ENCODE measurements at places on chromosomes 12 and 14.

DNA sequence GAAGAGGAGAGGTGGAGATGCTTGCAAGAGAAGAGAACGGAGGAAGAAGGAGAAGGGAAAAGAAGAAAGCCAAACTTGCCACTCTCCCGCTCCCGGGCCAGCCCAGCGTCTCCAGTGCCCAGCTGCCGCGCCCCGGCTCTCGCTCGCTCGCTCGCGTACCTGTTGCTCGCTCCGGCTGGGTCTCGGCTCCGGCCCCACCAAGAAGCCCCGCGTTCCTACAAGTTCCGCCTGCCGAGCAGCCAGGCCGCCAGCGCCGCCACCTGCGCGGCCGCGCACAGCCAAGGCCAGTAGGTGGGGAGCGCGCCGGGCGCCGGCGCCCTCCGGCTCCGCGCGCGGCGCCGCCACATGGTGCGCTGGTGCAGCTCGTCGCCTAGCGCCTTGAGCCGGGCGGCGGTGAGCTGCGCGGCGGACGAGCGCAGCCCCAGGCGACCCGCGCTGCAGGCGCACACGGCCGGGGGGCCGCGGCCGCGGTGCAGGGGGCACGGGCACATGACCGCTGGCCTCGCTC, 370 bp downstream of the HRK start:
- DNase-seq: peak; percentile 67

DNA sequence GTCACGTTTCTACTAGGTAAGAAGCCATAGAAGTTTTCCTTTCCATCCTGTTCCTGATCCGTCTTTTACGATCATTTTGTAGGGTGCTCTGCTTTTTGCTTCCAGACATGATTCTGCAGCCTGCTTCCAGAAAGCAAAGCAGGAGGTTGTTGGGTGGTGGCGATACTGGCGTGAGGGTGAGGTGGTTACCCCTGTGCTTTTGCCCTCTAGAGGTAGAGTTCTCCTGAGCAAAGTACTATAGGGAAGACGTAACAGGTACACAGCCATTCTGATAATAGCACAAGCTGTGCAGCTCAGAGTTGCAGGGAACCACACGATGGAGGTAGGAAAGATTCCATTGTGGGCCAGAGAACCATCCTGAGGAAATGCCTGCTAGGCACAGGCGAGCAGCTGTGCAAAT, 186.0 kb downstream of the PAH start:
- no peak for DNase-seq

DNA sequence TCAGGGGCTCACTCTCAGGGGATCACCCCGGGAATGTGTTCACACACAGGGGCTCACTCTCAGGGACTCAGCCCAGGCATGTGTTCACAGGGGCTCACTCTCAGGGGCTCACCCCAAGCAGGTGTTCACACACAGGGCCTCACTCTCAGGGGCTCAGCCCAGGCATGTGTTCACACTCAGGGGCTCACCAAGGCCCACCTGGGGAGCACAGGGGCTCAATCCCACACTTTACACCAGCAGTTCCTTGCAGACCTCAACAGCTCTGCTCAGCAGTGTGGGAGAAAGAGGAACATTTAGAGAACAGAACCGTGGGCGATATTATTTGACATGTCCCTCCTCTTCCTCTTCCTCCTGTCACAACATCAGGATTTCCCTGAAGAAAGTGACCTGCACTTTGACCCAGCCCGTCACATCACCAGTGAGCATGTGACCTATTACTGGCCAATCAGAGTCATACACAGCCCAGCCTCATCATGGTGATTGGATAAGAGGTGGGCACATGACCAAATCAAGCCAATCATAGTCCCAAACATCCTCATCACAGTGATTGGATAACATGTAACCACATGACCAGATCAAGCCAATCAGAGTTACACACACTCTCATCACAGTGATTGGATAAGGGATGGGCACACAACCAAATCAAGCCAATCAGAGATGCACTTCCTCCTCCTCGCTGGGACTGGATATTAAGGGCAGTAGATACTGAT, 359.4 kb upstream of the SFSWAP start:
- DNase-seq: no peak

DNA sequence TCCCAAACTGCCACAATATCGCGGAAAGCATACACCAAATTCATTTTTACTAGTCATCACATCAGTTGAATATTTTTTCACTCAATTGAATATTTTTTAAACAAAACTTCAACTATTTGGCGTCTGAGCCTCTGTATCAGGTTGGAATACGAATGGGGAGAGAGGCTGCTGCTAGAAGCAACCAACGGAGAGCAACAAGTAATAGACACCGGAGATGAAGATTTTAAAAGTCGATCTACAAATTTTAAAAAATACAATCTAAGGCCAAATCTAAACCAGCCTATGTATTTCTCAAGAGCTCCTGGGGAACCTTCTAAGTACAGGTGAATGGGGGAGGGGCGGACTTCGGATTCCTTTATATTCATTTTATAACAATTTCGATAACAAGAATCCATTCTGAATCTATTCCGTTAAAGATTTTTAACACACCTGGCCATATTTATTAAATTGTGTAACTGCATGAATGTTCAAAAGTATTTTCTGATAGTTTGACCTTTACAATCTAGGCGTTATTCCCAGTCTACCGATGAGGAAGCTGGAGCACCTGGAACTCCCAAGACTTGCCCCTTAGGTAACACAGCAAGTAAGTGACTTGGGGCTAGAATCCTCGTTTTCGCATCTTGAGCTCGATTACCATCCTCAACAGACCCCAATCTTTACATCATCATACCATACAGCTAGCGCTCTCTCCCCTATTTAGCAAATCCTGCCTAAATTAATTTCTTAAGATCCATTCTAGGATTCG, 1.2 kb downstream of the GNPNAT1 start:
- DNase-seq: peak; percentile 33

GRCh38 chr14:74548881-74549280, 55.3 kb downstream of the ISCA2 start:
- peak; percentile 82 for DNase-seq

DNA sequence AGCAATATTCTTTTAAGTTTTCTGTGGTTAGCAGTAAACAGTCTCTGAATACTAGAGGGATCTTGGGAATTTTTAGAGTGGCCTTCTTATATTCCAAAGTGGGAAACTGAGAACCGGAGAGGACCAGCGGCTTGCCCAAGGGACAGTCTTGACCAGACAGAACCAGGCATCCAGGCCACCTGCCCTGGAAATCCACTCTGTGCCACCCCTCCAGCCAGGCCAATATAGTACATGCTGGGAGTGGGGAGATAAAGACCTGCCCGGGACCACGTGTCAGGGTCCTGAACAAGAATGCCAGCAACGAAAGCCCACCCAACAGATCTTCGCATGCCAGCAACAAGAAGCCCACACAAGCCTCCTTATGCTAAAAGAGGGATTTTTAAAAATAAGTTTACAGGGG, 49.4 kb upstream of the RIN3 start:
- DNase-seq: no peak

GRCh38 chr14:98834119-98834518, 437.9 kb downstream of the BCL11B start:
- DNase-seq: no peak

DNA sequence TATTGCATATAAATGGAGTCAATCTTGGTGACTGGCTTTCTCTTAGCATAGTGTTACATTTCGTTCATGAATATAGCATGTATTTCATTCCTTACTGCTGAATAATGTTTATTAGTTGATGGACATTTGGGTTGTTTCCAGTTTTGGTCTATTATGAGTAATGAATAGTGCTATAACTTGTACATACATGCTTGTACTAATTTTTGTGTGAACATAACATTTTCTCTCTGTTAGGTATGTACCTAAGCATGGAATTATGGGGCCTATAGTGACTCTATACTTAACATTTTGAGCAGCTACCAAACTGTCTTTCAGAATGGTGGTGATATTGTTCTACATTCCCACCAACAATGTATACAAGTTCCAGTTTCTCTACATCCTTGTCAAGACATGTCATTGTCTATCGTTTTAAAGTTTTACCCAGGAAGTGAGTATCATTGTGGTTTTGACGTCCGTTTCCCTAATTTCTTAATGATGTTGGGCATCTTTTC, 23.1 kb downstream of the ATP2A2 start:
- peak; percentile 64 for DNase-seq

- DNase-seq: no peak
Observed at GRCh38 chr12:6850796-6851152, 312 bp downstream of the CDCA3 start.

GRCh38 chr12:90628213-90628612, 326.8 kb downstream of the CCER1 start:
- DNase-seq: no peak

- peak; percentile 77 for DNase-seq
Observed at GRCh38 chr12:59972905-59973304, 377.1 kb downstream of the SLC16A7 start.

GRCh38 chr14:24139272-24139934, 2.0 kb downstream of the EMC9 start:
- DNase-seq: no peak

- peak; percentile 95 for DNase-seq
Observed at GRCh38 chr14:90419200-90419599, 22.4 kb downstream of the CALM1 start.

- DNase-seq: no peak
Observed at GRCh38 chr12:42910656-42911055, 321.1 kb upstream of the PRICKLE1 start.

GRCh38 chr12:55982319-55982936, 8.6 kb downstream of the RAB5B start:
- no peak for DNase-seq

- no peak for DNase-seq
Observed at GRCh38 chr14:91873471-91874415, 6.4 kb upstream of the TC2N start.

GRCh38 chr14:104610749-104611310, 6.3 kb upstream of the TMEM179 start:
- no peak for DNase-seq

DNA sequence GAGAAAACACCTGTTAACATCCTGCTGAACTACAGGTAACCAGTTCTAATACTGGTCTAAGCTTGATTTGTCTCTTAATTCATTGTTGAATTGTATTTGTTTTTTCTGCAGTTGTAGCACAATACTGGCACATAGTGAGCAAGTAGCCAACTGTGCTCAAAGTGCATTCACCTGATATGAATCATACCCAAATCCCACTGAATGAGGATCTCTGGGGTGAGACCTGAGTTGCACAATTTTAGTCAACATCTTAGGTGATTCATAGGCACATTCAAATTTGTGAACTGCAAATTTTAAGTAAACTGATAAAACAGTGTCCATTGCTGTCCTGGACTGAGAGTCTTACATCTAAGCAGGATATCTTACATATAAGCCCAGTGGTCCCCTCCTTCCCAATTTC, 12.8 kb downstream of the KCNC2 start:
- no peak for DNase-seq

GRCh38 chr14:54172114-54172513, 215.5 kb upstream of the BMP4 start:
- DNase-seq: no peak

- DNase-seq: no peak
Observed at GRCh38 chr12:121224591-121224990, 14.7 kb downstream of the P2RX4 start.

- DNase-seq: peak; percentile 93
Observed at GRCh38 chr14:100842799-100843198, 16.9 kb downstream of the MEG3 start.

GRCh38 chr14:61322011-61322798, 826 bp downstream of the PRKCH start:
- DNase-seq: no peak

- no peak for DNase-seq
Observed at GRCh38 chr12:52805739-52806138, 8.2 kb downstream of the KRT4 start.

DNA sequence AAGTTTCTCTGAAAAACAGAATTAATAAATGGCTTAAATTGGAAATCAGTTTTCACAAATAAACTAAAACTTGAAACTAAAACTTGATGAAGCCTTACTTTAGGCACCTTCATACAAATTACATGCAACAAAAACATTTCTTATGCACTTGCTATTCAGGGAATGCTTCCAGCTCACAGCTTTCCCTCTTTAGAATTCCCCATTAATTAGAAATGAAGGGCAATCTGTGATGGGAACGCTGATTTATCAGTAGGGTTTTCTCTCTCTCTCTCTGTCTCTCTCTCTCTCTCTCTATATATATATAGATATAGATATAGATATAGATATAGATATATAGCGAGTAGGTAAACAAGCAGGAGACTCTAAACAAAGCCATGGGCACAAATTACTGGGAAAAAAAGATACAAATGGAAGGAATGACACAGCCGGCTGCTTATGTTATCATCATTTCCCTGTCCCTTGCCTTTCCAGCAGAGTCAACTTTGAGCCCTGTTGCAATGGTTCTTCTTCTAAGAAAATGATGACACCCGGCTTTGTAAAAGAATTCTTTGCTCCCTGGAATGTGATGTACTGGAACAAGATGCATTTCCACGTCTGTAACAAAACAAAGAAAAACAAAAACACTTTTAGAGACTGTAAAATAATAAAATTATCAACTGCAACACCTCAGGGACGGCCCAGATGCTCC, 1121.6 kb upstream of the TMEM132C start:
- DNase-seq: peak; percentile 65

GRCh38 chr12:22100958-22101748, 55.1 kb downstream of the CMAS start:
- peak; percentile 65 for DNase-seq

GRCh38 chr14:74705613-74706500, 7.0 kb downstream of the AREL1 start:
- no peak for DNase-seq

GRCh38 chr12:6626654-6627283, 9.0 kb downstream of the LPAR5 start:
- DNase-seq: no peak

DNA sequence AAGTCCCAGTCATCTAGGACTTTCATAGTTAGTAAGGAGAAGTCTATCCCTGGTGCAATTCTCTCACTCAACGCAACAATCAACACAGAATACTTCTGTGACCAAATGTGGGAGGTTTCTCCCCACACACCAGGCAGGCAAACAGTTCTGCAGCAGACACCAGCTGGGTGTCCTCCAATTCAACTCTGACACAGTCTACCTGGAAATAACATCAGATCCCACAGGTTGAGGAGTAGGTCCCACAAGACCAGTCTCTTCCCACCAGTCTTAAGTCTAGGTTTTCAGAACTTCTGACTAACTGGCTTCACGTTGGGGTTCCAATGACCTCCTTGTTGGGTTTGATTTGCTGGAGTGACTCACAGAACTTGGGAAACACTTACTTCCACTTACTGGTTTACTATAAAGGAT, 14.8 kb downstream of the ACOT6 start:
- peak; percentile 30 for DNase-seq

GRCh38 chr14:20460458-20461224, 593 bp downstream of the PIP4P1 start:
- peak; percentile 20 for DNase-seq

DNA sequence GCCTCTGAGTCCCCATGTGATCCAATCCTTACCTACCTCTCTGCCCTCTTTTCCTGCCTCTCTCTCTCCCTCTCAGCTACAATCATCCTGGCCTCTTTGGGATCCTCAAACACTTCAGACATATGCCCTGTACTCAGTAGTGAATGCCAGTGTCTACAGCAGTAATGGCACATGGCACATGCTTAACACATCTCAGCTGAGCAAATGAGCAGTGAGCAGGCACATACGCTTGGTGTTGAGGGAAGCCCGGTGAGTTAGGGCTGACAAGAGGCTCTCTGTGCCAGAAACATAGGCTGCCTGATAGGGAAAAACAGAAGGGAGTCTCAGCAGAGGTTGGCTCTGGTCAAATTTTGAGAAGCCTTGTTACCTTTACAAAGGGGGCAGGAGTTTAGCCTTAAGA, 409.1 kb downstream of the TMEM132D start:
- DNase-seq: no peak

GRCh38 chr12:118980407-118981014, 830 bp upstream of the SRRM4 start:
- DNase-seq: no peak

- DNase-seq: no peak
Observed at GRCh38 chr12:6343518-6343917, 1.6 kb upstream of the TNFRSF1A start.
